ENCODE measurements at places on chromosomes 6 and 20.

DNA sequence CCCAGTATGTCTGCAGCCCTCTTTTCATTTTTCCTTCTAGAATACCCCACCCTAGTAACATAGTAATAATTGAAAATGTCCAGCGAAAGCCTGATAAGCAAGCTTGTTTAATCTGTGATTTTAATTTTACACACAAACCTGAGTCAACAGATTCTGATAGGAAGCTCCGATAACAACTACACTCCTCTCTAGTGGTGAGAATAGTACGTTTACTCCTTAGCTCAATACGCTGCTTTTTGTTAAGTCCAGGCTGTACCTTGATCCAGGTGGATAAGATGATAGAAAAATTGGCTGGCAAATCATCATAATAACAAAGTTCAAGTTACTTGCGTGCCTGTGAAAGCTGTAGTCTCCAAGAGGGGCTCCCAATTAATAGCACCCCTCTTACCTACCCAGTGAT lies 25.5 kb upstream of the DCBLD1 start:
- DNase-seq: no peak

DNA sequence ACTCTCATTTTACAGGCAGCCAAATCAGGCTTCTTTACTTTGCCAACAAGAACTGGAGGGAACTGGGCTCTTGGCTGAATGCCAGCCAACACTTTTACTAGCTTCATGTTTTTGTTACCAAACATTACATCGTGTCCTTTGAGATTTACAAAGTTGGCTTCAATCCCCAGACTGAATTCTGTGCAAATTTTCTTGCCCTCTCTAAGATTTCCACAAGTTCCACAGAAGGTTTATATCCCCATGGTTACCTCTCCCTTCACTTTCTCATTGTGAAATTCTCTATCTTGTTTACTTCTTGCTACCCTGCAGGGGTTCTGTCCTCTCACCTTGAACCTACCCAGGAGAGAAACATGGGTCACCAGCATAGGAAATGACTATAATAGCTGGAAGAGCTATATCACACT lies 37.6 kb upstream of the PLCB1 start:
- no peak for DNase-seq

DNA sequence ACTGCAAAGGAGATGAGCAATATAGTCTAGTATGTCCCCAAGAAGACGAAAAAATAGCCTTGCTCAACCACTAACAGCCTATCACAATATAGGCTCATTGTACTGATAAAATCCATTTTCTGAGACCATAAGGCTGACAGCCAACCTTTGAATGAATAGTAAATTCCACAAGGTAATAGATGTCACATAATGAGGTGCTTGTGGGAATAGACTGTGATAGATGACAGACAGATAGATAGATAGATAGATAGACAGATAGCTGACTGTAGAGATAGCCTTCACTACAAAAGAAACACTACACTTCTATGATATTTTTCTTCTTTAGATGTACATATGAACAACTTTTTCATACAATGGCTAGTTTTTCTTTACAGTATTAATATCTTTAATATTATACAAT lies 760.3 kb upstream of the NRSN1 start:
- DNase-seq: no peak

- DNase-seq: no peak
Measured at GRCh38 chr6:20577173-20577688, 43.0 kb downstream of the CDKAL1 start.

GRCh38 chr20:57476084-57476526 lies 48.8 kb downstream of the CTCFL start:
- no peak for DNase-seq

- DNase-seq: no peak
Measured at GRCh38 chr20:45366631-45367030, 3.7 kb downstream of the SYS1 start.

GRCh38 chr6:116019428-116019827 lies 41.3 kb downstream of the FRK start:
- DNase-seq: no peak

DNA sequence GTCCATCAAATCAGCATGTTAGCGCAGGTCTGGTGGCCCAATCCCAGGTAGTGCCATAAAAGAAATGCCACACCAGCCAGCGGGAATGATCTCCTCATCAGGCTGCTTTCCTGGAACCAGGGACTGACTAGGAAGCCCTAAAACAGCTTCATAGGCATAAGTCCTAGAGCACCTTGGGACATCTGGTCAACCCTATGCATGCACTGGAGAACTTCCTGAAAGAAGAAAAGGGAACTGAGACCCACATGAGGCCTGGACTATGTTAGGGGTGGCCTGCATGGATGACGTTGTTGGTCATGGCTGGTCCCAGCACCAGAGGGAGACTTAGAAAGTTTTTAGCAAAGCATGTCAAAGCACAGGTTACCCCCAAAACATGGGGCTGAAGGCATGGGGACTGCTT lies 7.6 kb upstream of the KCNK16 start:
- no peak for DNase-seq

DNA sequence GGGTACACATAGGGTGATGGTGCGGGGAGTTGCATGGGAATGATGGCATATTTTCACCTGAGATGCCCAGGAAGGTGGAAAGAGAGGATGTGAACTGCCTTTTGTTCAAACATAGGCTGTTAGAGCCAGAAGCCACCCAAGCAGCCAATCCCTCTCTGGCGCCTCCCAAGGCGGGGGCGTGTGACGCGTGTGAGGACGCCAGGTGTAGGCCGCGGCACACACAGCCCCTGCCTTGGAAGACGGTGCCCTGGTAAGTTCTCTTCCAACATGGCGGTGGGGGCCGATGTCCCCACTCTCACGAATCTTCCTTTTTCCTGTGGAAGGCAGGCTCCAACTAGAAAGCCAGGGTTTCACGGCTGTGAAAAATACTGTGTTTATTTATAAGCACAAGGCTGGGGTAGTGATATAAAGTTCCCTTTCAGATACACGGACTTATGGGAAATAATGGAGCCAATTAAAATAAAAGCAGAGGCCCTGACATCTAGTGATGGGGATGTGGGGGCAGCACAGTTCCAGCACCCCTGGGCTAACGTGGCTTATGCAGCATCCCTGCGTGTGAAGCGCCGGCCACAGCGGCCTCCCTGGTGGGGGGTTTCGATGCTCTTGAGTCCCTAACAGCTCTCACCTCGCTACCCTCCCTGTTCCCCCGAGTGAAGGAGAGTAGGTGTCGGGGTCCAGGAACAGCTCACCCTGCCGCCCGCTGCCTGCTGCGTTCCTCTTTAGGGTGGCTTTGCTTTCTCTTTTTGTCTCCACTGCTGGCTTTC lies 28.3 kb downstream of the CDH4 start:
- no peak for DNase-seq
